ENCODE measurements at places on chromosomes 13 and 19.

DNA sequence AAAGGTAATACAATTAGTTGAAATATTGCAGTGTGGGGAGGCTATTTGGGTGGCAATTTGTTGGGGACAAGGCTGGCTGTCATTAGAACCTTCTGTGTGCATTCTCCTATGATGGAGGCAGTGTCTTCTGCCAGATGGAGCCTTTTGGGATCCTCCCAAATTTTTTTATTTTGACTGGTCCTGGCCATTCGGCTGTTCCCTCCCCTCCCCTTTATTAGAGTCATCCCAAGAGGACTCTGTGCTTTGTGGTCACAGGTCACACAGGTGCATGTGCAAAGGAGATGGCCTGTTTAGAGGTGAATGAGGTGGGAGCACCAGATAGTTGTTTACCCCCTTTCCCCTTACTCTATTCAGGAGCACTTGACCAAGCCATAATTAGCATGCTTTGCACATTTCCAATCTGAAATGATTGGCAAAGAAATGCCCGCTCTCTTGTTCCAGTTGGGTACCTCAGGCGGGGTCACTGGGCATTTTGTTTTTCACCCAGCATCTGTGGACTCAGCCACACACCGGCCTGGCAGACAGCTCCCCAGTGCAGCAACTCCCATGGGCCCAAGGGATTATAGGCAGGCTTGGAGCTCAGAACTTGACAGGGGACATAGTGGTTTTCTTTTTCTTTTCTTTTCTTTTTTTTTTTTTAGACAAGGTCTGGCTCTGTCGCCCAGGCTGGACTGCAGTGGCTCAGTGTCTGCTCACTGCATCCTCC lies 19.8 kb downstream of the GATAD2A start:
- DNase-seq = no peak

GRCh38 chr19:49749055-49749716 lies 13.9 kb downstream of the TSKS start:
- DNase-seq = no peak

DNA sequence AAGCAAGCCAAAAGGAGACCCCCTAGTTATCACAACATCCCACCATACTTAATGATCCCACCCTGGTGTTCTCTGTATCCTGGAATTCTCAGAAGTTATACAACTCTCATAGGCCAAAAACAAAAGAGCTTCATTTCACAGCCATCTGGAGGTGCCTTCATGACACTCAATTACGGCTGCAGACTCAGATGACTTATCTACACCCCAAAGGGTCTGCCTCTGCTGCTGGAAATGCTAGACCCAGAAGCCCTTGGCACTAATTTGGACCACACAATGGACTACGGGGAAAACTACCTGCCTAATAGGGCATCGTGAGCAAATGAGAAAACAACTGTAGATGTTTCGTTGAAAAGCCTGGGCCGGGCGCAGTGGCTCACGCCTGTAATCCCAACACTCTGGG lies 40.2 kb downstream of the BRD4 start:
- DNase-seq = no peak

DNA sequence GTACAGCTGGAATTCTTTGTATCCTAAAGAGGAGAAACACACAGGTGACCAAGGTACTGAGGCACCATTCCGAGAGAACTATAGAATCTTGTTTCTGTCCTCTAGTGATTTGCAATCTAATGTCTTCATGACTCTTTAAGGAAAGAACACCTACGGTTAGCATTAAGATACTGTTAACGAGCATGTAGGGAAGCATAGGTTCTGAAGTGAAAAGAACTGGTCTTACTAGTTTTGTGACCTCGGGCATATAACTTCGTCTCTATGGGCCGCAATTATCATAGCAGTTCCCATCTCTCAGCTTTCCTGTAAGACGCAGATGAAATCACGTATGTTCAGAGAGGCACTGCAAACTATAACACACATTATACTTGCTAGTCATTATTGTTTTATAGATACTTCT lies 193.0 kb upstream of the NBEA start:
- no peak for DNase-seq

DNA sequence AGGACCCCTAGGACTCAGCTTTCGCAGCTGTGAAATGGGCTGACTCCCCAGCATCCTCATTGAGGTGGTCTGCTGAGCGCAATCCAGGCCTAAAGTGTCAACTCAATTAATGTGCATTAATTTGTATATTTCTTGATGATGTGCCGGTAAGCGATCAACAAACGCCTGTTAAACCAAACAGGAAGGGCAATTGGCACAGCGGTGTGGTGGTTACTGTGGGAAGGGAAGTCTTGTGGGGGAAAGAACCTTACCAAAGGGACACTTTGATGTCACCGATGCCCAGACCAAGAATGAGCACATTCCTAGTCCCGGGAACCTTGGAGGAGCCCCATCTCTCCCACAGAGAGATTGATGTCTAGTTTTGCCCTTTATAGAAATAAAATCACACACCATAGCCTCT lies 1.6 kb downstream of the JAK3 start:
- DNase-seq = no peak

GRCh38 chr19:2484178-2484937 lies 8.4 kb downstream of the GADD45B start:
- DNase-seq = no peak

DNA sequence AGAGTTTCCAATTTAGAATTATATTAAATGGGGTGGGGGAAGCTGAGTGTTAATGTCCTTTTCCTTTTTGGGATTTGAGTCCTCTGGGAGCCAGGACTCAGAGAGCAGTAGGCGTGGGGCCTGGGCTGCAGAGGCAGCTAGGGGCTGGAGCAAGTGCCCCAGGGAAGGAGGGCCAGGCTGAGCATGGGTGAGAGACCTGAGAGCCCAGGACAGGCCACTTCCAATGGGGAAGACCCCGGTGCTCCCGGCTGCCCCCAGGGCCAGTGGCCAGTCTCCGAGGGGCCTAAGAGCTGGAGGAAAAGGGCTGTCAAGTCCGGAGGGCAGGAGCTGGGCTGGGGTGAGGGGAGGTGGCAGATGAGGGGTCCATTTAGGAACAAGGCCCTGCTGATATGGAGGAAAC lies 371.5 kb downstream of the ZNF536 start:
- no peak for DNase-seq

GRCh38 chr19:7698583-7698982 lies 3.3 kb downstream of the FCER2 start:
- peak; percentile 6 for DNase-seq

GRCh38 chr13:71912524-71912923 lies 45.5 kb upstream of the DACH1 start:
- DNase-seq = no peak

GRCh38 chr19:5333581-5334365 lies 6.8 kb downstream of the PTPRS start:
- DNase-seq = no peak

DNA sequence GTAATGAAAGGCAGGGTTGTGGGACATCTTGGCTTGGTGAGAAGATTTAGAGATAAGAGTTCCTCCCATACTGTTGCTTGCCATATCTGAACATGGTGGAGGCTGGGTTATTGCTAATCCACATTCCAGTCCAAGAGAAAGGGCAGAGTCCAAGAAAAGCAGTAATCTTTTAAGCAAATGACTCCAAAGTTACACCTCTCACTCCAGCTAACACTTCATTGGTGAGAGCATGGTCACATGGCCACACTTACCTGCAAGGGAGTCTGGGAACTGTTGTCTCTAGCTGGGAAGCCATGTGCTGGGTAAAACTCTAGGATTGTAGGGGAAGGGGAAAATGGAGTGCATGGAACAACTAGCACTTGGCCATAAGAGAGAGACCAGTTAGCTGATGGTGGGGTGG lies 5.6 kb downstream of the C19orf81 start:
- DNase-seq = no peak

- no peak for DNase-seq
Measured at GRCh38 chr19:50432221-50433028, at the start of gene MYBPC2. MYBPC2 (plus strand) TSS chr19:50432892; CDS start chr19:50432954, 62 bp downstream.

DNA sequence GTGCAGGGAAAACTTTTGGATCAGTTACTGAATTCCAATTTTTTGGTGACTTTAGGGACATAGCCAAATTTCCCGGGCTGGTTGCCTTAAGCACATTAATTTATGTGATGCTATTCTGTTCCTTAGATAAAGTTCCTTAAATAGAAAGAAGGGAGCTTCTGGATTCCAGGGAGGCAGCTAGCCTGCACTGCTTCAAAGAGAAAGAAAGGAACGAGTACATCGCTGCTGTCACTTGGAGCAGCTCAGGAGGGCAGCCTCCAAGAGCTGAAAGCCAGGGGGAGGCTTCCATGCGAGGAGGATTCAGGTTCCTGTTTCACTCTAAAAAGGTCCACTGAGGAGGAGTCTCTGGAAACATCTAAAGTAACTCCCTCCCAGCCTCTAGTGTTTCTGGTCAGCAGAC lies 55.7 kb downstream of the FAM124A start:
- no peak for DNase-seq

DNA sequence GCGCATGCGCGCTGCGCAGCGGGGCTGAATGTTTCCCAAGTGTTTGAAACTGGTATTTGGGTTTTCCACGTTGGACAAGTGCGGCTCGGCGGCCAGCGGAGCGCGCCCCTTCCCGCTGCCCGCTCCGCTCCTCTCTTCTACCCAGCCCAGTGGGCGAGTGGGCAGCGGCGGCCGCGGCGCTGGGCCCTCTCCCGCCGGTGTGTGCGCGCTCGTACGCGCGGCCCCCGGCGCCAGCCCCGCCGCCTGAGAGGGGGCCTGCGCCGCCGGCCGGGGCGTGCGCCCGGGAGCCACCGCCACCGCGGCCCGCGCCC lies at the start of gene ING1:
Gene ING1, plus strand, starts transcription at position 59 of the 311 bp plus-strand sequence. CDS start 450 bp downstream, outside the sequence.
- peak; percentile 64 for DNase-seq

- DNase-seq = no peak
Measured at GRCh38 chr13:45830121-45830520, 21.4 kb downstream of the SIAH3 start.

GRCh38 chr19:43739439-43740235 lies 15.1 kb downstream of the SMG9 start:
- DNase-seq = no peak

GRCh38 chr13:97892717-97893116 lies 60.8 kb upstream of the IPO5 start:
- DNase-seq = no peak

GRCh38 chr13:75512253-75512652 lies 25.4 kb downstream of the COMMD6 start:
- peak; percentile 48 for DNase-seq

GRCh38 chr19:52237771-52238400 lies 31.5 kb upstream of the ZNF766 start:
- peak; percentile 52 for DNase-seq

DNA sequence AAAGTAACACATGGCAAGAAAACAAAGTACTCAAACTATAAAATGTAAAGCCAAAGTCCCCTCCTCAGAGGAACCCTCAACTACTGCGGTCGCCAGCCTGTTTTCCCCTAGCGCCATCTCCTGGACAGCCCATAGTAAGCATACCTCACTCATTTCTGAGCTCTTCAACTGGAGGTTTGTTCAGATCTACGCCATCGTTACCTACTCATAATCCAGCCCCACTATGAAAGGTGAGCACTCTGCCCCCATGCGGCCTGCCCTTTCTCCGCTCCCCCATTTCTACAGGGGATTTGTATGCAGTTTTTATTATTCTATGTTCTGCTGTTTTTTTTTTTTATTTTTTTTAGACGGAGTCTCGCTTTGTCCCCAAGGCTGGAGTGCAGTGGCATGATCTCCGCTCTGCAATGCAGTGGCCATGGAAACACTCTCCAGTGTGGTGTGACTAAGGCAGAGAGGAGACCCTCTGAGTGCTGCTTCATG lies 26.2 kb downstream of the OPA3 start:
- peak; percentile 65 for DNase-seq

GRCh38 chr19:33689868-33690267 lies 68.1 kb downstream of the CHST8 start:
- no peak for DNase-seq

- peak; percentile 87 for DNase-seq
Measured at GRCh38 chr19:21141787-21142464, at the start of gene ZNF431. ZNF431 (plus strand) TSS chr19:21142040; CDS start chr19:21142184, 144 bp downstream.

DNA sequence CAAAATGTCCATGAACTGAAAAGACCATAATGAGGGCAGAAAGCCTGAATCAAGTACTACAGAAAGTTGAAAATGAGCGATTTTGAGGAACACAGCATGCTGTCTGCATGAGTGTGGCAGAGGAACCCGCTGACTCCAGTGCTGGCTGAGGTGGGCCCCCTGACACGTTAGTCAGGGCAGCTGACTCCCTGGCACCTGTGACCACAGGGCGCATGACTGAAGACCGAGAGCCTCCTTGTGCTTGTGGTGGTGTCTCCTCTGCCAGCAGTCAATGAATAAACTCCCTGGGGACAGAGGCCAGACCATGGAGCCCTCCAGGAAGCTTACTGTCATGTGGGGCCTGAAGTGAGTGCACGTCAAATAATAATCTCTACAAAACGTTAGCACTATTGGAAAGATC lies 38.4 kb upstream of the VSTM2B start:
- no peak for DNase-seq

DNA sequence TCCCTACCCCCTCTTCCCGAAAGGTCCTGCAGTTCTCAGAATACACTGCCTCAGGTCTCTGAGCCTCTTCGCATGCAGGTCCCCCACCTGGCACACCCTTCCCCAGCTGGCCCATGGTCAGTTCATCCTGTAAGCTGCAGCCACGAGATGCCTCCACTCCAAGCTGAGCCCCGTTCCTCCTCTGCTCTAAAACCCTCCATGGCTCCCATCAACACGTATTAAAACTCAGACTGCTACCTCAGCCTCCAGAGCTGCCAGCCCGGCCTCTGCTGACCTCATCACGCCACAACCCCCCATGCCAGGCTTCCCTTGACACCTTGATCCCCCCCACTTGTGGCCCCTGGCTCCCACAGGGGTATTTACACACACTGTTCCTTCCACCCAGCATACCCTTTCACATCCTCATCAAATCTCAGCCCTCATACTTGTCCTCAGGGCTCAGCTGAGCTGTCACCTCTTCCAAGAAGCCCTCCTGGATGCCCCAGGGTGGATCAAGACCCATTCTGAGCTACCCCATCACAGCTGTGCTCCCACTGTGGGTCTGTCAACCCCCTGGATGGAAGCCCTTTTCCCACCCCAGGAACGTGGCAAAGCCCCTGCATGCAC lies 48.9 kb downstream of the PTPRS start:
- DNase-seq = no peak

GRCh38 chr19:1911995-1912394 lies 6.8 kb downstream of the ADAT3 start:
- DNase-seq = no peak

- DNase-seq = no peak
Measured at GRCh38 chr13:82323101-82323500, 1559.2 kb downstream of the SLITRK1 start.

- no peak for DNase-seq
Measured at GRCh38 chr13:111393221-111393790, 72.9 kb downstream of the TEX29 start.

GRCh38 chr19:39641773-39642172 lies 13.9 kb upstream of the LGALS16 start:
- DNase-seq = no peak

DNA sequence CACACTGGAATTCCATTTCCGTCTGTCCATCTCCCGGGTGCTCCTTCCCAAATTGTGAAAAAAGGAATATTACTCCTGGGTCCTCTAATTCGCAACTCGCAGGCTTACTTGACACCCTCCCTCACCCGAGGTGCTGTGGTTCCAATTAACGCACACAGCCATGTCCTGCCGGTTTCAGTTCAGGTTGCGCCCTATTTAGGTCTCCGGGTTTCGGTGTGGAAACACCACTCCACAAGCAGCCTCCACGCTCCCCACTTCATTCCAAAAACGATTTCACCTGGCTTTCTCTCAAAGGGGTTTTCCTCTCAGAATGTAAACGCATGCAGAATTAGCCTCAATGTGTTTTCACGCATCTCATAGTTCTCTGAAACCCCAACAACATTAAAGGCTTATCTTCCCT lies 37.9 kb downstream of the NAXD start:
- no peak for DNase-seq

All from CD14-positive monocyte (primary cell).